Neural progenitor cell (in vitro differentiated cells): ENCODE measurements at places on chromosomes 16 and 17.

- no peak for DNase-seq
Observed at GRCh38 chr17:44924107-44924544, 8.8 kb upstream of the GFAP start.

- DNase-seq = no peak
Observed at GRCh38 chr17:68953340-68953997, 1.7 kb downstream of the ABCA8 start.

GRCh38 chr17:77666462-77666861 is 292.0 kb upstream of the TNRC6C start:
- no peak for DNase-seq

GRCh38 chr17:47869114-47869513 is 18.2 kb upstream of the SP6 start:
- DNase-seq = no peak

DNA sequence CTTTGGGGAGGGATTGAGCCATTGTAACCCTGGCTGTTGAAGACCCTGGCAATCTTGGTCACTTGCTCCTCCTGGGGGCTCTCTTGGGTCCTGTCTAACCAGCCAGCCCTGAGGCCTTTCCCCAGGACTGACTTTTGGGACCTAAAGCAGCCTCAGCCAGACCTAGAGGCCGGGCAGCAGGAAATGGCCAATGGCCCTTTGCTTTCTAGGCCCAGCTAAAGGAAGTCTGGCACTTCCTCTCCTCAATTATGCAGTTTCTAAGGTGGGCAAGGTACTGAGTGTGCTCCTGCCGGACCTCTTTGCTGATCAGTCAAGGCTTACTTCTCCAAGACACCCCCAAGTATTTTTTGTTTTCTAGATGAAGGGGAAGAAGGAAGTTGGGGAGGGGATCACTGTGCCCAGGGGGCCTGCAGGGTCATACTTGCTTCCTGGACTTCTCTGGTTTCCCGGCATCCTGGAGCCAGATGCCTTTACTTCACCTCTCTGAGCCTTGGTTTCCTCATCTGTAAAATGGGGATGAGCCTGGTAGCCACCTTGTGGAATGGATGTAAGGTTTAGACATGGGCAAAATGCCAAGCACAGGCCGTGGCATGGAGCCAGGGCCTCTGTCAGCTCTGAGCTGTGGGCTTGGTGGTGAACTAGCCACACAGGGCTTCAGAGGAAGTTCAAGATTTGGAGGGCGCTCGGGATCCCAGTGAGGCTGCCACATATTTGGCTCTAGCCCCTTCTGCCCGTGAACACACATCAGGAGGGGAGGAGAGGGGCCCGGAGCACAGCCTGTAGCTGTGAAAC is 8.6 kb downstream of the CX3CL1 start:
- no peak for DNase-seq

GRCh38 chr16:1378804-1379303 is 27.1 kb downstream of the GNPTG start:
- peak; percentile 65 for DNase-seq

DNA sequence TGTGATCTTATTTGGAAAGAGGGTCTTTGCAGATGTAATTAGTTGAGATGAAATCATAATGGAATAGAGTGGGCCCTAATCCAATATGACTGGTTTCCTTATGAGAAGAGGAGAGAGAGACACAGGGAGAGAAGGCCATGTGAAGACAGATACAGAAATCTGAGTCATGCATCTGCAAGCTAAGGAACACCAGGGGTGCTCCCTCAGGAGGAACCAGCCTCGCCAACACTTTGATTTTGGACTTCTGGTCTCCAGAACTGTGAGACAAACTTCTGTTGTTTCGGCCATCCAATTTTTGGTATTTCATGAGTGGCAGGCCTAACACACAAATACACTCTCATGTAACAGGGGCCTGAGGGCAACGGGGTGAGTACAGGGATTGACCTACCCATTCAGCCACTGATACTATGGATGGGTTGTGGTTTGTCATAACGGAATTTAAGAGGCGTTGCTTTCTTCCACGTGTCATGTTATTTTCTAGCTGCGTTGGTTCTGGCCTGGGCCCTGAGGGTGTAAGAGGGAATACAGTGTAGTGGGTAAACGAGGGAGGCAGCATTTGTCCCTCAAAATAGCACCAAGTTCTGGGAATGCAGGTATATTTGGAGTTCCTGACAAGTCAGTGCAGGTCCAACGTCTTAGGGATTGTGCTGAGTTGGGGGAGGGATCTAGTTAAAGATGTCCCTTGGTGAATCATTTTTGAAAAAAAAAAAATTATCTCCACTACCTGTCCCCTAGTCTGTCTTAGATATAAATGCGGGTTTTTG is 17.7 kb downstream of the PLCG2 start:
- no peak for DNase-seq

GRCh38 chr16:88948781-88949490 is 28.1 kb downstream of the CBFA2T3 start:
- no peak for DNase-seq

DNA sequence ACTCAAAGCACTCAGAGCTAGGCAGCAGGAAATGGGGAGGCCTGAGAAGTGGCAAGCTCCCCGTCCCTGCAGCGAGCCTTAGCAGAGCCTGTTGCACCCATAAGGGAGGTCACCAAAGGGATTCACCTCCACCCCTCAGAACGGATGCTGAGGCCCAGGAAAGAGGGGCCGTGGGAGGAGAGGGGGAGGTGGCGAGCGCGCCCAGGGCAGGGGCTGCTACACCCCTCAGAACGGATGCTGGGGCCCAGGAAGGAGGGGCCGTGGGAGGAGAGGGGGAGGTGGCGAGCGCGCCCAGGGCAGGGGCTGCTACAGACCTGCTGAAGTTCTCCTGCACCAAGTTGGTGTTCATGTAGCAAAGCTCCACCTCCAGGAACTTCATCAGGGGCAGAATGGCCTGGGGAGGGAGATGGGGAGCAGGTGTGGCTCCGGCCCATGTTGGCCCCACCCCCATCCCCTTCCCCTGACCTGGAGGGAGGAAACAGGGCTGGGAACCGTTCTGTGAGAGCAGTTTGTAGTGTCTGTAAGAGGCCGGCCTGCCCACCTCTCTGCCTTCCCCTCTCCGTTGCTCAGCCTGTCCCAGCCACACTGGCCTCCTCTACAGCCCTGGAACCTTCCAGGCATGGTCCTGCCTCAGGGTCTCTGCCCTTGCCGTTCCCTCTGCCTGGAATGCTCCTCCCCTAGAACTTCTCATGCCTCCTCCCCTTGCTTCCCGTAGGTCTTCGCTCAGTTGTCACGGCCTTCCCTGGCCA is 11.4 kb downstream of the UNC13D start:
- no peak for DNase-seq

GRCh38 chr16:55478827-55479429 is at the start of gene MMP2:
TSS of gene MMP2 (plus strand) at chr16:55479198. CDS start at chr16:55479480, 282 bp downstream.
- DNase-seq = peak; percentile 91

DNA sequence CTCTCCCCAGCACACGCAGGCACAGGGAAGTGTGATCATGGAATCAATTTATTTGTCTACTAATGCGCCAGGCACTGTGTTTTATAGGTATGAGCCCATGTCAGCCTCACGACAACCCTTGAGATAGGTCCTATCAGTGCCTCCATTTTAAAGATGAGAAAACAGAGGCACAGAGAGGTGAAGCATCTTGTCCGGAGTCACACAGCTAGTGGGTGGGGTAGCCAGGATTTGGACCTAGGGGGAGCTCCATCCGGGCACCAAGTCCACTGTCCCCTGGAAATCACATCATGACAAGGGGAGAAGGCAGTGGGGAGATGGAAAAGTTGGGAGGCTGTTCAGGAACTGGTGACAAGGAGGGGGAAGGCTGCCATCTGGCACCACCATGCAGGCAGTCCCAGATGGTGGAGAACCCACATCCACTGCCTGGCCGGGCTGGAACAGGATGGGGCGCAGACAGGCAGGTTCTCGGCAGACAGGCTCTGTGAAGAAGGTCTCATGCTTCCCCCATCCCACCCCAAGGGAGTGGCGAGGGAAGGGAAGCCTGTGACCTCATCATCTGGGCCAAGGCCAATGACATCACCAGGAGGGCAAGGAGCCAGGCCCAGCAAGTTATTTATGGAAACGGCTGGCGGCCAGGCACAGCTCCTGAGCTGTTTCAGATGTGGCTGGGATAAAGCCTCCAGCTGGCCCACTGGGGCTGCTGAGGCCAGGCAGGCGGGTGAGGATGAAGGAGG is 126.0 kb upstream of the SDK2 start:
- DNase-seq = no peak
